Psoas muscle (tissue), 8 donors: ENCODE measurements at places on chromosomes 4 and X.
A peak's percentile ranks its signal among the peaks of the same experiment; 100 is the strongest.

DNA sequence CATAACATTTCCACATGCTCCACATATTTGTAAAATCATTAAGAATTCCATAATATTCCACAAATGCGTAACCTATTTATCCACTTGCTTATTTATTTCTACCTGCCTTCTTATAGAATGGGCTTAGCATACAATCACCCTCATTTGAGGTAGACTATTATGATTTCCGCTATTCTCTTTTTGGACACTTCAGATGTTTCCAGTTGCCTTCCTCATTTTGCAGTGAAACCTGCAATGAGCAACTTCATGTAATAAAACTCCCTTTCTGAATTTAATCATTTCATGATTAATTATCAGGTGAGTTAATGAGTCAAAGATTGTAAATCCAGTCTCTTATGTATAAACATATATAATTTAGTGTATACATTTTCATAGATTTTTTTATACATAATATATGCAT lies 58.0 kb downstream of the PPP3CA start:
- no peak for DNase-seq

DNA sequence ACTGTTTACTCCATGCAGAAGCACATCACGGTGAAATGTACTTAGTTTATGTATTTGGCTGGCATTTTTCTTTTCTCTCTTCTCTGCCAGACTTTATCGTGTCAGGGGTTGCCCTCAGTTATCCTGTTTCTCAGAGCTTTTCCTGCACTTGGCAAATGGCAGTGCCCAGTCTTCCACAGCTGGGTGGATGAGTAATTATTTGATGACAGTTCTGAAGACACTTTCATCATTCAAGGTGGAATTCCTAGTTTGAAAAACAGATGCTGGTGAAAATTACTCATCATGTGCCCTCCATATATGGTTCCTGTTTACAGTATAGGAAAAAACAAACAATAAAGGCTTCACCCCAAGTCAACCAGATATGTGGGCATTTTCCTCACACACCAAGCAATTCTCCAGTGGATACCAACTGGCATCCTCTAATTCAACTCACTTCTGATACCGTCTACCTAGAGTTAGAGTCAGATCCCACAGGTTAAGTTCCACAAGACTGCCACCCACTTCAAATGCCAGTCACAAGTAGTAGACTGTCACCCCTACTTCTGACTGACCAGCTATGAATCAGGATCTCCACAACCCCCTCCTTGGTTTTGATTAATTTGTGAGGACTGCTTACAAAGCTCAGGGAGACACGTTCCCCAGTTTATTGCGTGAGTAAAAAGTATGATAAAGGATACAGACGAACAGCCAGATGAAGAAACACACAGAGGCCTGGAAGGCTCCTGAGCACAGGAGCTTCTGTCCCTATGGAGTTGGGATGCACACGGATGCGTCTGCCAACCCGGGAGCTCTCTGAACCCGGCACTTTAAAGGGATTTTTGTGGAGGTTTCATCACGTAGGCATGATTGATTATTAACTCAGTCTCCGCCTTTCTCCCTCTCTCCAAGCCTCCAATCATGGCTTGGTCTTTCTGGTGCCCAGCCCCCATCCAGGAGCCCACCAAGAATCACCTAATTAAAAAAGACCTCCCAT lies 72.9 kb downstream of the CLDN34 start:
- no peak for DNase-seq

DNA sequence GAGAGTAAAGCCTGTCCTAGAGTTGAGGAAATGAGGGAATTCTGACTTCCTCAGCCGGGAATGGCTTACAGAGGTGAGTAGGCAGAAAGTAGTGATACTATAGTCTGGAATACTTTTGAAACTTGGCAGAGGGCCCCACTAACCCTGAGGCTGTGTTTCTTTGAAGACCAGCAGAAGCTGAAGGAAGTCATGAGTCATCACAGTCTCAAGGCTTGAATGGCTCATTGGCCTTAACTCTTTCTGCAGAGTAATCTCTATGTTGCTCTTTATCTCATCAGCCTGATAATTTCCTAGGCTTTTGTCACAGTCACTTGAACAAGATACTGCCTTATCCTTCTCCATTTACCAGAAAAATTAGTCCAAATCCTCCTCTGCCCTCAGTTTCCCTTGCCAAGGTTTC lies 80.8 kb downstream of the ANKRD50 start:
- peak; percentile 15 for DNase-seq

DNA sequence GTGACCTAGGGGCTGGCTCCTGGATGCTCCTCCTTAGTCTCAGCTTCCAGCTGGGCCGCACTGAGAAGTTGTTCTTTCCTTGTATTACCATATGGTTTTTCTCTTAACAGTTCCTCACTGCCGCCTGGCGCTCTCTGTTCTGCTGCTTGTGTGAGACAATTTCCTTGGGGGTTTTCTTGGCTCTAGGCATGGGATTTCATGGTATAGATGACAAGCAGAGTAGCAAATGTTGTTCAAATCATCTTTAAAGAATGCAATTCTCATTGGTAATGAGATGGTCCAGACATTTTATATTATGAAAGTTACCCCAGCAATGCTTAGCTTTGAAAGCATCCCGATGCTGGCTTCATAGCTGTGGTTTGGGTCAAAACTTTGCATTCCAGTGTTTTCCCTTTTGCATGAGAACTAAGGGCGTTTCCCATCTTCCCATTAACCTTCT lies 37.6 kb downstream of the SEPTIN11 start:
- no peak for DNase-seq

GRCh38 chr4:158813113-158813512 lies 44.3 kb downstream of the FNIP2 start:
- DNase-seq: no peak

DNA sequence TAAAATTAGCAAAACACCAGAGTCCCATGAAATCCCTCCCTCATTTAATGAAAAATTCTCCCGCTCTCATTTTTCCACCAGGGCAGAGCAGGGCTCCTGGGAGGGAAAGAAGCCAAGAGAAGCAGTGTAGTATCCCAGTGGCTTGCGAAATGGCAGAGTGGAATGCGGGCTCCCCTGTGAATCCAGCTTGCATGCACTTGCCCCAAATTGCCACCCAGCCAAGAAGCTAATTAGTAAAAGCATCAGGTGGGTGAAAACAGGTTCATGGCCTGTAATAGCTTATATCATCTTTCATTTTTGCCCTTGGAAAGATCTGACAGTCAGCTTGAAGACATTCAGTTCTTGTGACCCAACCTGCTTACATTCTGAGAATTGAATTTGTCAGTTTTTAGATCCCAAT lies 10.1 kb downstream of the AMOT start:
- DNase-seq: no peak

DNA sequence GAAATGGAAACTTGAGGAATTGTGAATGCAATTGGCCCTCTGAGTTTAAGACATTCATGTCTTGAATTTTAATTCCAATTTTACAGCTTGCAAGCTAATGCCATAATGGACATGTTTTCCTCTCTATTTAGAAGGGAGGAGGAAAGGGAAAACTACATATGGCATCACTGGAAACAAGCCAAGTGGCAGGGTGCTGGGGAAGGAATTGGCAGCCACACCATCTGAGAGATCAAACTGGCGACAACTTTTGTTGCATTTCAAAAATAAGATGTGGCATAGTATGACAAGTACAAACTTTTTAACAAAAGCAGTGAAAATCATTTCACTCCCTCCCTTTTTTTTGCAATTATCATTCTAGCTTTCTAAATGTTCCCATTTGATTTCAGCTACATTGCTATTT lies 615.6 kb downstream of the CENPC start:
- no peak for DNase-seq
